Activated CD4-positive, alpha-beta T cell treated with anti-CD3 and anti-CD28 coated beads, Interleukin-2, Interleukin-6, amounts not matched to agents 100 ng/mL and 50 ng/mL, durations not matched to agents 16 hours and 8 hours (primary cell): ENCODE measurements at places on chromosomes 16 and 17.
A peak's percentile ranks its signal among the peaks of the same experiment; 100 is the strongest.

GRCh38 chr17:72890711-72891110 lies 201.8 kb downstream of the SLC39A11 start:
- peak; percentile 9 for DNase-seq

DNA sequence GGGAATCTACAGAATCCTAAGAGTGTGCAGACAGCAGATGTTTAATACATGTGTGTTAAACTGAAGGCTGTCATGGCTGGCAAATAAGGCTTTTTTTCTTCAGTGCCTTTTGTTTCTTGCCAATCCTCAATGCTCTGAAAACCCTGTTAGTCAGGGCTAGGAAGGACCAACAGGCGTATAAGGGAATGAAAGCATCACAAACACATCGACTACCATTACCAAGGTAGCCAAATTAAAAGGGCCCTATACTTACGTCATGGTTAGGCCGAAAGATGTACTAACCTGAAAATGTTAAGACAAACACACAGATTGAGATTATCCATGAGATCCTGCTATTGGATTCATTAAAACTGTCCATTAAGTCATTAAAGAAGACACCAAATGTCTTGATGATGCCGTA lies 13.1 kb downstream of the SLC16A6 start:
- DNase-seq = no peak

DNA sequence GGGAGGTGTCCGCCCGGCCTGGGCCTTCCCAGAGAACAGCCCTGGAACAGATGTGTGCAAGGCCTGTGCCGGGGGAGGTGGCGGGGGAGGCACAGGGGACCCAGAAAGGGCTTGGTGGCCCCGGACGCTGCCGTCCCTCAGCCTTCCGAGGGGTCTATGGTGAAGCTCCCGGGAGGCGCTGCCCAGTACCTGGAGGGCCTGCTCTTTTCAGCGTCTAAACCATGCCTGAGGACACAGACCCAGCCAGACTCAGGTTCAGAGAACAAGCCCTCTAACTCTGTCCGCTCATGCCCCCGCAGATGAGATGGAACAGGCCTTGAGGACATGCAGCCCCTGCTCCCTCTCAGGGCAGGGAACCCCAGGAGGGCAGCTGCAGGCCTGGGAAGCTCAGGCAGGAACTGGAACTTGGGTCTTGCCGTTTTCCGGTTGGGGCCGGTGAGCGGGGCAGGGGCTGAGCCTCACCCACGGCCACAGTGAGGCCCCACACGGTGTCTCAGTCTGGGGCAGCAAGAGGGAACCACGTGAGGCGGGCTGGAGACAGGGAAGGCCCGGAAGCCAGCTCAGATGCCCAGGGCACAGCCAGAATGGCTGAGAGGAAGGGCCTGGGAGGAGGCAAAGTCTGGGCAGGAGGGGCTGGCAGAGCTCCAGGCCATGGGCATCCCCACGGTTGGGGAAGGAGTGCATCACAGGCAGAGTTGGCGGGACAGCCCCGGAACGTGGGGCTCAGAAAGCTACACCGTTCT lies 12.5 kb downstream of the SLC16A3 start:
- DNase-seq = no peak

- DNase-seq = no peak
These were observed 128.4 kb upstream of the TNRC6C start for GRCh38 chr17:77829843-77830799.

DNA sequence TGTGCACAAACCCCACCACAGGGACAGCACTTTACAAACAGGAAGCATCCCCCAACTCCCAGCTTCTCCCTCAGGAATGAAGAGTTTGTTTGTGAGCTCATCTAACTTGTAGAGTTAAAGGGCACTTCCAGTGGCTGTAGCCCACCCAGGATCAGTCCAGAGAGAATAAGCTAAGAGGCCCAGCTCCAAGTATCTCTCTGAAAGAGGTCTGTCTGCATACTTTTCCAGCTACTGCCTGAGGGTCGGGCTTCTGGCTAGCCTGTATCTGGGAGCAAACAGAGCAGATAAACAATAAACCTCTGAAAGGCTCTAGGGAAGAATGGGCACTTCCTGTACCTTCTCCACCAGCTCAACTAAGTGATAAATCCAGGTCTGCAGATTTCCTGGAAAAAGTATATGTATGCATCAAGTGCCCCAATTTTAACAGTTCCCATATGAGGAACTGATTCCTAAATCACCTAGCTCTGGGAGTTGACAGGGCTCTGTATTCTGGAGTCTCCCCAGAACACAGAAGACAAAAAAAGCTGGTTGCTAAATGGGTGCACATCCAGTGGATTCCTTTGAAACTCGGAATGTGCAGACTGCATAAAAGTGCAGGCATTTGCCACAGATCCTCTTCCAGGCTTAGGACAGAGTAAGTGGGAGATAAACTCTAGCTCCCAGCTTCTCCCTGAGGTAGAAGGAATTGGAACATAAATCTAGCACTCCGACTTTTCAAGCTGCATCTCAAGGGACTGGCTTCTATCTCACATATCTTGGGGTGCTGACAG lies 37.1 kb upstream of the MYLK3 start:
- no peak for DNase-seq

- no peak for DNase-seq
These were observed 911 bp downstream of the ARL16 start for GRCh38 chr17:81682565-81683207.

- peak; percentile 10 for DNase-seq
These were observed 77.2 kb downstream of the CNGB1 start for GRCh38 chr16:57893559-57894389.

- peak; percentile 94 for DNase-seq
These were observed 40.1 kb downstream of the MYO18A start for GRCh38 chr17:29140051-29140621.

DNA sequence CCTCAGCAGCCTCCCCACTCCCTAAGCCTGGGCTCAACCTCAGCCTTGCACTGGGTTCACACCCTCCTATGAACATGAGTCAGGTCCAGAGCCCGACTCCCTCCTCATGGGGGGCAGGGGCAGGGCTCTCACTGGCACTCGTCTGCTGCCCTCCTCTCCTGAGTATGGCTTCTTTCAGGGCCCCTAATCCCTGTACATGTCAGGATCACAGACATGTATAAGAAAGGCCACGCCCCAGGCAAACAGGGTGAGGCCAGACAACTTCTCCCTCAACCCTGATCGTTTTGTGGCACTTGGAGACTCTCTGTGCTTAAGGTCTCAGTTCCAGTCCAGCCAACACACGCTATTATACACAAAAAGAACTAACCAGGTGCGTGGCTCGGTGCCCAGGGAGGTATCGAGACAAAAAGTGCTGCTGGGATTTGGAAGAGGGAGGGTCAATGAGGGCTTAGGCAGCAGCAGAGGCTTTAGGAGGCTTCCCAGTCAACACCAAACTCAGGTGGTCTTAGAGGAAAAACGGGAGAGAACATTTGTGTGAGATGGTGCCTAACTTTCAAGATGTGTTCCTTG lies 45.2 kb downstream of the CMTM3 start:
- DNase-seq = no peak

GRCh38 chr16:1432388-1433262 lies 1.7 kb downstream of the PERCC1 start:
- no peak for DNase-seq

DNA sequence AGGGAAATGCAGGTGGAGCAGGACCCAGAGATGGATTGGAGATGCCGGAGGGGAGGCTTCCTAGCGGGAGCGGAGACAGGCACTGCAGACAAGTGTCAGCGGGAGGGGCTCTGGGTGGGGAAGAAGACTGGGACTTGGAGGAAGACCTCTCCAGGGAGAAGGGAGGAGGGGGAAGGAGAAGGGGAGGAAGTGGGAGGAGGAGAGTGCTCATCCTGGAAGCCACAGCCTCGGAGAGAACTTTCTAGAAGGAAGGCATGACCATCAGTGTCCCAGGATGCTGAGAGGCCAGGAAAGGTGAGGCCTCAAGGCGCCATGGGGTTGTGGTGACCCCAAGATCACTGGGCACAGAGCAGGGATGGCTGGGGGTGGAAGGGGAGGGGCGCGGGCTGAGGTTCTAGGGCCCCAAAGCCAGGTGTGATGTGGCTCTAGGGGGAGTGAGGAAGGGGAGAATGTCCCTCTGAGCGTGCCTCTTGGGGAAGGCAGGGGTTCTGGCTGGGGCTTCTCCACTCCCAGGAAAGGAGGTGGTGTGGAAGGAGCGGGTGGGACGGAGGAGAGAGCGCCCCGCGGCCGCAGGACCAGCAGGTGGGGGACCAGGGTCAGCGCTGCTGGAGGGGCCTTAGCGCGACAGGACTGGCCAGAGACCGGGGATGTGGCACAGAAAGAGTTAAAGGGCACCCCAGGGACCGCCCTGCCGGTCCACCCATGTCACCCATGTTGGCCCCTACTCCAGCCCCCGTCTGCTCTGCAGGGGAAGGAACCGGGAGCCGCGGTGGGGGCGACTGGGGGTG lies 900 bp upstream of the GCGR start:
- no peak for DNase-seq

- DNase-seq = no peak
These were observed 146.7 kb upstream of the IRX5 start for GRCh38 chr16:54783980-54784379.

- peak; percentile 41 for DNase-seq
These were observed 20.9 kb downstream of the AKTIP start for GRCh38 chr16:53482123-53482522.

- DNase-seq = peak; percentile 27
These were observed 32.5 kb downstream of the MARF1 start for GRCh38 chr16:15610369-15610871.

- DNase-seq = peak; percentile 63
These were observed 26.9 kb downstream of the IRX5 start for GRCh38 chr16:54957403-54958166.

DNA sequence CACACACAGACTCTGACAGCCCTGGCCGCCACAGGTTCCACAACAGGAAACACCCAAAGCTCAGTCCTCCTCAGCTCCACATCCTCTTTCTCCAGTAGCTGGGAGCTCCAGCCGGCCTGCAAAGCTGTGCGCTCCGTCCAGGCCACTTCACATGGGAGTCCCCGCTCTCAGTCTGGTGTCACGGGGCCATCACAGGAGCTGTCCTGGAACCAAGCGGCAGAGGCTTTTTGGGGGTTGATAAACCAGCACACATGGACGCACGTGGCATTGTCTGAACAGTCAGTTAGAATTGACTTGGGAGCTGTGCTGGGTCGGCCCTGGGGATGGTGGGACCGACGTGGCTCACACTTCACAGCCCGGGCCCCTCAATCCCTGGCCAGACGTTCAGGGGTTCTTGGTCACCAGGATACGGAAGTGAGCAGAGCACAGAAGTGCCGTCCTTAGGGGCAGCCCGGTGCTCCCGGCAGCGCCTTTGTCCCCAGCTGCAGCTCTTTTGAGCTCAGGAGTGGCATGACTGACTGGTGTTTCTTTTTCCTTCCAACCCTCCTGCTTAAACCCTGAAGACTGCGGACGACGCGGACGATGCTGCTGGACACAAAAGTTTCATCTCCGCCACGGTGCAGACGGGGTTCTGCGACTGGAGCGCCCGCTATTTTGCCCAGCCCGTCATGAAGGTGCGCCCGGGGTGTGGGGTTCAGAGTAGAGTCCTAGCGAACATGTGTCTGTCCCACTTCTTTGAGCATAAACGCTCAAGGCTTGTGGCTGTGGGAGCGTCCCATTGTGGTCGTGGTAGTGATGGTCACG lies 66.6 kb upstream of the CHMP6 start:
- no peak for DNase-seq

DNA sequence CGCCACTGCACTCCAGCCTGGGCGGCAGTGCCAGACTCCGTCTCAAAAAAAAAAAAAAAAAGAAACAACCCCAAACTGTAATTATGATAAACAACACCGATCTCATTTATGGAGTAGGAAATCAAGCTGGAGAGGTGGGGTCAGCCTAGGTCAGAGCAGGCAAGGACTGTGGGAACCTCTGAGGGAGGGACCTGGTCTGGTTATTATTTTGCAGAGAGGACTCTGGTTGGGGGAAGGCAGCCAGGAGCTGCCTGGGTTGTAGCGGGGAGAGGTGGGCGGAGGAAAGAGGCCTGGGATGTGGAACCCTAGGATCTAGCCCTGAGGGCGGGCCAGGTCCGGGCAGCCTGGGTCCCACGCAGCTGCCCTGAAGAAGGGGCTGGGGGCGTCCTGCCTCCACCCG lies 10.9 kb upstream of the HS3ST6 start:
- no peak for DNase-seq

DNA sequence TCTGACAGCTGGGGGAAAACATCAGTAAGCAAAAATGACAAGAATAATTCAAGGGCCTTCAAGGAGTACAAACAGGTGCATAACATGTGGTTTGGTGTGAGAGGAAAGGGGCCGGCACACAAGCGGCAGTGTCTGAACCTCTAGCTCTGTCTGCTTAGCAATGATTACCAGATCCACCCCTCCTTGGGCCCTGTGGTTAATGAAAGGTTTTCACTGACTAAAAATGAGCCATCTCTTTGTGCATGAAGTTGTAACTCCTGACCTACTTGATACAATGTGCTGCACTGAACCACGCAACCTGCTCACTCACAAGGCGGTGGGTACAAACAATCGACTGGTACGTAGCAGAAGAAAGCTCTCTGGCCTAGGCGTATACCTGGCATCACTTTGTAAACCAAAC lies 15.1 kb downstream of the FAM117A start:
- DNase-seq = peak; percentile 81

- DNase-seq = no peak
These were observed 171.4 kb upstream of the DYNLRB2 start for GRCh38 chr16:80369138-80369958.

DNA sequence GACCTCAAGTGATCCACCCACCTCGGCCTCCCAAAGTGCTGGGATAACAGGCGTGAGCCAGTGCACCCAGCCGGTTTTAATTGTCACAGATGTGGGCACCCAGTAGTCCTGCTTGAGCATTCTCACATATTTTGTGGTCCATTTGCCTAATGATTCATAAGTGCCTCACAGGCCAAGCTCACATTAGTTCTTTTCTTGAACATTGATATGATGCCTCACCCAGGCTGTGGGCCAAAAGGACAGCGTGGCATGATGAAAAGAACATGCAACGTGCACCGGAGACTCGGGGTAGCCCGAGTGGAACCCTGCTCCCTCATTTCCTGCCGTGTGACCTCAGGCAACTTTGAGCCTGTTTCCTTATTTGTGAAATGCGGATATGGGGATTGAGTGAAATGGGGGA lies 181.9 kb downstream of the SNX29 start:
- DNase-seq = no peak

DNA sequence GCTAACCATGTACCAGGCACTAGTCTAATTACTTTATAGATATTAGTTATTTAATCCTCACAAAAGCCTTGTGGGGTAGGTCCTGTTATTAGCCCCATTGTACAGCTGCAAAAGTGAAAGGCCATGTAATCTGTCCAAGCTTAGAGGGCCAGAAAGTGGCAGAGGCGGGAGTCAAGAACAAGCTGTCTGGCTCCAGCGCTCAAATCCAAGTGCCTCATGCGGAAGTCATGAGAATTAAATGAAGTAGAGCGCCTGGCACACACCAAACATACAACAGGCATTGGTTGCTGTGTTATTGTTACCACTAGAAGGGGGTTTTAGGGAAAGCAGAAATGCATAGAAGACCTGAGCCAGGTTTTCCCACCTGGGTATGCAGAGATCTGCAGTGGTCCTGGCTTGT lies 1.2 kb downstream of the AQP8 start:
- no peak for DNase-seq

DNA sequence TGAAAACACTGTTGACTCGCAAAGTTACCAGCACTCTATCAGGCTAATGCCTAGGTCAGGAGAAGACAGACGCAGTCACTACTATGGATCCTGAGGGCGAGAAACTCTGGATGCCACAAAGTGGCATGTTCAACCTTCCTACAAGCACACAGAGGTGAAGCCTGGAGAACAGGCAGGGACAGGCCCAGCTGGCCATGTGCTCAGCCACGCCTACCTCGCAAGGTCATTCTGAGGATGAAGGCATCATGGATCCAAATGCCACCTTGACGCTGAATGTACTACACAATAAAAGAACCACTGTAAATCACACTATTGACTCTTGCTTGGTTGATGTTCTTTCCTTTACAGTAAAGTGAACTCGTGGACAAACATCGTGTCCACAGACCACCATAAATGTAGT lies 85.8 kb downstream of the ANKRD11 start:
- DNase-seq = no peak
